Right kidney (tissue), 9 donors: ENCODE measurements at places on chromosomes 2 and 18.

GRCh38 chr2:76387294-76387693 is 676.6 kb upstream of the GCFC2 start:
- DNase-seq, result no peak

DNA sequence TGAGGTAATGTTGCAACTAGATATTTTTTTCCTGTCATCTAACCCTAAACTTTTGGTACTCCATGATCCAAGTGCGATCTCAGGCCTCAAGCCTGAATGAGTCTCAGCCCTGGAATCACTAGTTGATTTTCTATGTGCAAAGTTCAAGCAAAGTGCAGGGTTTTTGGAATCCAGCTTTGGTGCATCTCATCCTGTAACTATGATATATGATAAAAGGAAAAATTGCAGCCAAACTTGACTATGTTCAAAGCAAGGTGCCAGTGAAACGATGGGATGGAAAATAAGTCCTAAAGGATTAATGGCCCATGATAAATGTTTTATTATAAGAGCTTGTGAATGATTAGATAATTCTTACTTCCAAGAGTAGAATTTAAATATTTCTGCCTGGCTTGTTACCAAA is 78.9 kb upstream of the NT5C1B start:
- no peak for DNase-seq

DNA sequence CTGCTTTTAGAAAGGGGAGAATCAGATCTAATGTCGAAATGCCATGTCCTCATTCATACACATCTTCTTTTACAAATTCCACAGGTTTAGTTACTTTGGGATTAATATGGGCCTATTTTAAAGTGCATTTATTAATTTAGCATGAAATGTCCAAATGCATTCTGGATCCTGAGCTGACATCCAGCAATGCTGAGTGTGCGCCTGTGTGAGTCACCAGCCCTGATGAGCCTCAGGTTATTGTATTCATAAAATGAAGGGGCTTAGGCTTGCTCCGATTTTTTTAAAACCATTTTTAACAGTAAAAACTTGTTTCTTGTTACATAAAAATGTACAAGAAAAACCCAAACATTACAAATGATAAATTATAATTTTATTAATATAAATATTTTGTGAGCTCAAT is 94.1 kb downstream of the SH3YL1 start:
- no peak for DNase-seq

GRCh38 chr2:70855667-70856066 is 20.1 kb upstream of the CD207 start:
- no peak for DNase-seq

GRCh38 chr18:55576001-55576400 is 12.0 kb downstream of the TCF4 start:
- DNase-seq, result no peak

- peak; percentile 44 for DNase-seq
Measured at GRCh38 chr18:79496978-79497637, 101.4 kb downstream of the NFATC1 start.

DNA sequence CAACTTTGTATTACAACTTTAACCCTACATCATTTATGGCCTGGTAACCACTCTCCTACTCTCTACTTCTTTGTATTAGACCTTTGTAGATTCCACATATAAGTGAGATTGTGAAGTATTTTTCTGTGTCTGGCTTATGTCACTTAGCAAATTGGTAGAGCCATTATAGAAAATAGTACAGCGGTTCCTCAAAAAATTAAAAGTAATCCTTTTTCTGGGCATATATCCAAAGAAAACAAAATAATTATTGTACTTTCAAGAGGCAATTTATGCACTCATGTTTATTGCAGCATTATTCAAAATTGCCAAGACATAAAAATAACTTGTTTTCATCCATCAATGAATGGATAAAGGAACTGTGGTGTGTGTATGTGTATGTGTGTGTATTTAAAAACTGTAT is 537.5 kb upstream of the FSIP2 start:
- no peak for DNase-seq

DNA sequence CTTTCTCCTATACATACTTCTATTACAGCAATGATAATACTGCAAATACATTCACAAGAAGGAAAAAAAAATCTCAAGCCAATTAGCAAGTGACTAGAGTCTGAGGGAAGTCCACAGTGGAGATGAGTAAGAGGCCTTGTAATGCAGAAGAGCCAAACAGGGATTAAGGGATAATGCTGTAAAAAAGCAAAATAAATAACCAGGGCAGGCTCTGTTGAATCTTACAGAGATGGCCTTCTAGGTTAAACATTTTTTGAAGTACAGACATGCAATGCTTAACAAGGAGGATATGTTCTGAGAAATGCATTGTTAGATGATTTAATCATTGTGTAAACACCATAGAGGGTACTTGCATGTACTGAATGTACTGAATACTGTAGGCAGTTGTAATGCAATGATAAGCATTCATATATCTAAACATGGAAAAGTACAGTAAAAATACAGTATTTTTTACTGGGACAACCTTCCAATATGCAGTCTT is 122.1 kb upstream of the RMDN2 start:
- no peak for DNase-seq

- DNase-seq, result no peak
Measured at GRCh38 chr18:62717925-62718800, 2.8 kb downstream of the PHLPP1 start.

DNA sequence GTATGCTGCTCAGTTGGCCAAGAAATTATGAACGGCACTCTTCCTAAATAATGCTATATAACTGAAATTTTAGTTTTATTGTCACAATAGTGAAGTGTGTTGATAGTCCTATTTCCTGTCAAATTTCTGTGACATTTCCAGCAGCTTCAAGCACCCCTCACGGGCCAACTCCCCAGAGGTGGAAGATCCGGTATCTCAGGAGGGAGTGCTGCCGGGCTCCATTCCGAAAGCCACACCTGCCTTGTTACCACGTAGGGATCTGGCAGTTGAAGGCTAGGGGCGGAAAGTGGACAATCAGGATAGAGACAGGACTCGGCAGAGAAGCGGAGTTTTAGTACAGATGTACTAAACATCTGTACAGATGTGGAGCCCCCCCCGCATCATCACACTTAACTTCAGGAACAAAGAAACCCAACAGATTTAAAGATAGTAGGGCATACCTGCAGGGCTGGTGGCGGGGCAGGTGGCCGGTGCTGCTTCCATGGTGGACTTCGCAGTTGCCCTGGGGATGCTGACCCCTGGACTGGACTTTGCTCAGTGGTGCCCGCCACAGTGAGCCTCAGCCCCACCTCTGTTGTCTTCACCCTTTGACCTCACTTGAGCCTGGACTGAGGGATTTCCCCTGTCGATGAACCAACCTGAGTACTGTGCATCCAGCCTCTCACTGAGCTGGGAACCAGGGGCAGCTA is 22.3 kb downstream of the ASAP2 start:
- DNase-seq, result no peak

DNA sequence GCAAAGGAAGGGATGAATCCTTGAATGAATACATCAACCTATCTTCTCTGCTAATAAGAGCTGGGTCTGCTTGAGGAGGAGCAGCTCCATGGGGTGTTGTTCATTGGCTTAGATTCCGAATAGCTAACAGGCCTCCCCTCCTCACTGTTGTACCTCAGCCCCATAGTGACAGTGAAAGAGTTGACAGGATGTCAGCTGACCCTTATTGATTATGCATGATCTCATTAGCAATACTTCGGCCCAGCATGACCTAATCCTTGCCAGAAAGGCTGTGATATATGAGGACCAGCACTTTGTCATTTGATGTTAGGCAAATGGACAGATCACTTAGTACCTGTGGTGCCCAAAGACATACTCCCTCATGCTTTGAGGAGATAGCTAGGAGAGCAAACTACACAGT is 1333.7 kb upstream of the CELF4 start:
- DNase-seq, result no peak

GRCh38 chr2:203713381-203713780 is 6.9 kb downstream of the CD28 start:
- no peak for DNase-seq

- DNase-seq, result no peak
Measured at GRCh38 chr2:44103639-44104038, 65.0 kb upstream of the PPM1B start.

- DNase-seq, result no peak
Measured at GRCh38 chr2:126986631-126987187, 88.0 kb downstream of the TEX51 start.

GRCh38 chr2:224894356-224894755 is 147.9 kb downstream of the DOCK10 start:
- DNase-seq, result no peak

DNA sequence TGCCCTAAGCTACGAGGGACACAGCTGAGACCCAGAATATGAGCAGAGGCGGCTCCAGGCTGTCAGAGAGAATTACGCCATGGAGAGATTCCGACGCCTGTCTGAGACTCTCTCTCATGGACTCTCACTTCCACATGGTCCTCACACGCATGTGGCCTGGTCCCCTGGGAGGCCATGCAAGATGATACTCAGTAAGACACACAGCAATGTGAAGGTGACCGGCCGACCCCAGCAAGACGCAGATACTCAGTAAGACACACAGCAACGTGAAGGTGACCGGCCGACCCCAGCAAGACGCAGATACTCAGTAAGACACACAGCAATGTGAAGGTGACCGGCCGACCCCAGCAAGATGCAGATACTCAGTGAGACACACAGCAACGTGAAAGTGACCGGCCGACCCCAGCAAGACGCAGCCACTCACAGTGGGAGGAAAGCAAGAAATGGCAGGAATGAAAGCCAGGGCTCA is 400.8 kb upstream of the MYT1L start:
- no peak for DNase-seq

DNA sequence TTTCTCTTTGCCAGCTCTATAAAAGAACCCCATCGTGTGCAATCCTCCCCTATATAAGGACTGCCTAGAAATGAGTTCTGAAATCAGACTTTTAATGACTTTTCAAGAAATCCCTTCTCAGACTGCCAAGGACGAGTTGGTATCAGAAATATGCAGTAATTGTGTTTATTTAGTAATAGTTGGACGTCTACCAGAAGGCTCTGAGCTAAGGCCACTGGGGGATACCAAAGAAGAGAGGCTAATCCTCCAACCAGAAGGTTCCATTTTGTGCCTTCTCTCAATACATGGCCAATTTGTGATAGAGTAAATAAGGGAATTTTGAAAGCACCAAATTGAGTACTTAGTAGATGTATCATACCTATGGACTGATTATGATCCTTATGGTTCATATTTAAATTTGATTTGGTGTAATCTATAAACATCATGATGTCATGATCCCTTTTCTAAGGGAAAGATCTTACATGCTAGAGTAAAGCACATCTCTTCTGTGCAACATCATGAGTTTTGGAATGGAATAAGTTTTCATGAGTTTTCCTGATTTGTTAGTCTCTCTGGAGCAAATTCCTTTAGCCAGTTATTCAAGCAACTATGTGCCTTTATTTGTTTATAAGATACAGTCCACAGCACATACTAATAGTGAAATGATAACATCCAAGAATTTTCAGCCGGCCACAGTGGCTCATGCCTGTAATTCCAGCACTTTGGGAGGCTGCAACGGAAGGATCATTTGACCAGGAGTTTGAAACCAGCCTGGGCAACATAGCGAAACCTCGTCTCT is 82.2 kb upstream of the LTBP1 start:
- no peak for DNase-seq

DNA sequence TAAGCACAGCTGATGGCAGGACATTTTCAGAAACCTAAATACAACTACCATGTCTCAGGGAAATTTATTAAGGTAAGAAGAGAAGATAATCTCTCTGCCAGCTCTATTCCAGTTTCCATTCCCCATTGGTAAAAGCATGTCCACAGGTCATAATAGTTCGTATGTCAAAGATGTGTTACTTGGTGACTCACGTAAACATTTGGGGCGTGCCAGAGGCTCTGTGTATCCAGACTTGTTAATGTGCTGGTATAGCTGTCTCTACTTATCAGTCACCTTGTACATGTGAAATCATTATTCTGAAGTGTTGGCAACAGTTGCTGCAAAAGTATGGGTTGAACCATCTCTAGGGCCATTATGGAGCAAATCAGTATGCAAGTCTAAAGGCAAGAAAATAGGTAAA is 1345.1 kb downstream of the SUCLG1 start:
- DNase-seq, result no peak

DNA sequence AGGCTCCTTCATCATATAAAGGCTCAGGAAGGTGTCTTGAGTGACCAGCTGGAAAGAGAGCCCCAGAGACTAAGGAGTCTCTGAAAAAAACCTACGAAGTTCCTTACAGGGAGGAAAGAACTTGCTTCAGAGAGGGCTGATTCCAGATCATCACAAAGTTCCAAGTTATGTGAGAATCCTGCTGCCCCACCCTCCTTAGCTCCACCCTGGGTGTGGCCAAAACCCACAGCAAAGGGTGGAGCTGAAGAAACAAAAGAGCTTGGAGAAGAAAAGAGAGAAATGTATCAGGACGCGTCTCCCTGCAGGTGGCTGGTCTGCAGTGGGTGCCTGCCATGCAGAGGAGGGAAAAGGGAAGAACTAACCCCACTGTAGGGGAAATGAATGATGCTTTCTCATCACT is 32.8 kb upstream of the ZNF396 start:
- no peak for DNase-seq

GRCh38 chr2:158953926-158954763 is 14.3 kb upstream of the TANC1 start:
- DNase-seq, result peak; percentile 72

- no peak for DNase-seq
Measured at GRCh38 chr18:43130716-43131260, 15.3 kb upstream of the RIT2 start.

DNA sequence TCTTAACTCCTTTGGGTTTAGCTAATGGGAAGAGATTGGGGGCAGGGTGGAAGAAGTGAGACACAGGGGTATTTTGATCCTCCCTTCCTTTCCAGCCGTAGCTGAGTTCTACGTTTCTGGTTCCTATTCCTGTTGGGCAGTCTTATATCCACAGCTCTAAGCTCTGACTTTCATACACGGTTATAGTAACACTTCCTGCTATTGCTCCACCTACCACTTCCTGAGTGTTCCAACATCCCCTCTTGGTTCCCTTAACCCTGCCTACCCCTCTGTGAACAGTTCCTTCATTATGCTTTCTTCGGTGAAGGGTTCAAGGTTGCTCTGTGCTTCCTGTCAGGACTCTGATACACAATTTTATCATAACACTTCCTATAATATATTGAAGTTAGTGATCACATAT is 205.1 kb downstream of the DNAH7 start:
- no peak for DNase-seq

- DNase-seq, result no peak
Measured at GRCh38 chr18:36329684-36330434, 32.3 kb downstream of the FHOD3 start.

GRCh38 chr2:170743530-170744239 is 26.5 kb upstream of the ERICH2 start:
- no peak for DNase-seq

- DNase-seq, result no peak
Measured at GRCh38 chr2:233456934-233457333, 102.6 kb downstream of the DGKD start.
